ENCODE measurements at places on chromosomes 4 and X. TPM values are rescaled to one million over a fixed set of nuclear protein-coding genes. Genes with fewer than 3 reads are reported as not detected.

GAGE13 gene
- total RNA-seq = not detected

GRCh38 chr4:6924361-6924779 is 14.7 kb downstream of the TBC1D14 start:
- no peaks in the 10 kb centered on the region for H3K27me3 ChIP-seq
- peaks cover 71% of the 10 kb centered on the region for H3K4me1 ChIP-seq
- H3K27ac ChIP-seq = peak overlapping the region; percentile 85
- peaks cover 32% of the 10 kb centered on the region for H3K36me3 ChIP-seq

- no peak for DNase-seq
- no peak overlapping the region for H3K27ac ChIP-seq
- no peaks in the 10 kb centered on the region for H3K27me3 ChIP-seq
- no peaks in the 10 kb centered on the region for H3K36me3 ChIP-seq
- no peaks in the 10 kb centered on the region for H3K4me1 ChIP-seq
Observed at GRCh38 chr4:149328161-149328560, 487.5 kb downstream of the IQCM start.

DIAPH2 gene
- 35.5 TPM for total RNA-seq

MAGED4B gene
- total RNA-seq = 0.87 TPM

DNA sequence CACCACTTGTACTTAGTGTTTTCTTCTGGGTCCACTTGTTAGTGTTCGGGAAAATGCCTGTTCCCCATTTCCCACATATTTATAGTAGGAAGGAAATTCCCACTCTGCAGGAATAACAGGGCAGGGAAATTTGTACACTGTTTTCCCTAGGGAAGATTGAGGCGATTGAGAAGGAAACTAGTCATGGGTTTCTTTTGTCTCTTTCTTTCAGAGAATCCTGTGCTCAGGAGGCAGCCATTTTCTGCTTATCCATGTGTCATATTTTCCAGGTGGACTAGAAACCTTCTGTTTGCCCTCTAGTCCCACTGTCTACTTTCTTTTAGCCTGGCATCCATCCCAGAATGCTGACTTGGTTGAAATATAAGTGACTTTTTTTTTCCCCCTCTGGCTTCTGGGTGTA is 299.1 kb upstream of the ANKRD50 start:
- H3K36me3 ChIP-seq = no peaks in the 10 kb centered on the region
- no peaks in the 10 kb centered on the region for H3K27me3 ChIP-seq
- no peak overlapping the region for H3K4me3 ChIP-seq
- no peak for DNase-seq
- no peak overlapping the region for H3K27ac ChIP-seq
- H3K4me1 ChIP-seq = no peaks in the 10 kb centered on the region

All from stomach (tissue), 19 donors.